ENCODE measurements at places on chromosomes 13 and 19.

- no peak for DNase-seq
Observed at GRCh38 chr19:11090997-11091702, 1.9 kb downstream of the LDLR start.

DNA sequence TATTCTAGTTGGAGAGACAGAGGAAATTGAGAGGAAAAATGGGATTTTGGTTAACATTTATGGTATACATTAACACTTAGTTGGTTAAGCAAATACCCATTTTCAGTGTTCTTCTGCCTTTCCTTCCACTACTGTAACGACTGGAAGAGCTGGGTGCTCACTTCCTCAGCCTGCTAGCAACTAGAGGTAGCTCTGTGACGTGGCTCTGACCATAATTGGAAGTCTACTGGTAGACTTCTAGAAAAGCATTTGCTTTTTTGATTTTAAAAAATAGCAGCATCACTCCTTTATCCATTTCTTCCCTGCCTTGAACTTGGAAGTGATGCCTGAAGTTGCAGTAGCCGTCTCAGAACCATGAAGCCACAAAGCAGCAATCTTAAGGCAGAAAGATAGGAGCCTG lies 15.9 kb downstream of the NHLRC3 start:
- DNase-seq = no peak

- no peak for DNase-seq
Observed at GRCh38 chr13:112892426-112893206, 76.4 kb upstream of the MCF2L start.

- no peak for DNase-seq
Observed at GRCh38 chr19:49256691-49257090, 68.3 kb downstream of the SLC6A16 start.

DNA sequence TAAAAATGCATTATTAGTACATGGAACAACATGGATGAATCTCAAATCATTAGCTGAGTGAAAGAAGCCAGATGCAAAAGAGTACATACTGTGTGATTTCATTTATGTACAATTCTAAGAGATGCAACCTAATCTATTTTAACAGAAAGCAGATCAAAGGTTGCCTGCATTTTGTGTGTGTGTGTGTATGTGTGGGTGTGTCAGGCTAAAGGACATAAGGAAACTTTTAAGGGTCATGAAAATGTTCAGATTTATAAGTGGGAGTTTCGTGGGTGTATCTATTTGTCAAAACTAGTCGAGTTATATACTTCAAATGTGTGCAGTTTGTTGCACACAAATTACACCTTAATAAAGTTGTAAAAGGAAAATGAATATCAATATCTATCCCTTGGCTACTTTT lies 17.9 kb upstream of the NEK3 start:
- DNase-seq = no peak

DNA sequence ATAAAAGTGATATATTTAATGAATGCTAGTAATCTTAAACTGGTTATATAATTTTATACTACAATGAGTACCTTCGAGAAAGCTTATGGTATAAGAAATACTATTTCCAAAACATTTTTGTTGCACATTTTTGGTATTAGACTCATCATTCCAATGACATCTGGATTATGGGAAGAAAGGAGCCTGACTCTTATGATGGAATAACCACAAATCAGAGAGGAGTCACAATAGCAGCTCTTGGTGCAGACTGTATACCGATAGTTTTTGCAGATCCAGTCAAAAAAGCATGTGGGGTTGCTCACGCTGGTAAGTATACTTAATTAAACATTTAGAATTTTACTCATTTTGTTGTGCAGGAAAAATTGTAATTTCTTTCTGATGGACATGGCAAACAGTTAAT lies 3.9 kb downstream of the LACC1 start:
- no peak for DNase-seq

- DNase-seq = no peak
Observed at GRCh38 chr19:11606484-11606883, 9.2 kb downstream of the ZNF627 start.

DNA sequence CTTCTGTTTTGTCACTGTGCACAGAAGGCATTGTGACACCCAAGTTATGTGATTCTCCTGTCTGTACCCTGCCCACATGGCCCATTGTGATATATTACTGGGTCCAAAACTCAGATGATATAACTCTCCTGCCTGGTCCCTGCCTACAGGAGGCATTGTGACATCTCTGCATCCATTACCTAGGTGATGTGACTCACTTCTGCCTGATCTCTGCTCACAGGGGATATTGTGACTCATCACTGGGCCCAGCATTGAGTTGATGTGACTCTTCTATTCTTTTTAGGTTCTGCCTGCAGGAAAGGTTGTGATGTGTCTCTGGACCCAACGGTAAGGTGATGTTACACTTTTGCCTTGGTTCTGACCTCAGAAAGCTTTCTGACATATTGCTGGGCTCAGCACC lies 67.9 kb upstream of the ZNF724 start:
- DNase-seq = no peak

GRCh38 chr13:42875475-42876269 lies 94.3 kb downstream of the FAM216B start:
- DNase-seq = no peak

DNA sequence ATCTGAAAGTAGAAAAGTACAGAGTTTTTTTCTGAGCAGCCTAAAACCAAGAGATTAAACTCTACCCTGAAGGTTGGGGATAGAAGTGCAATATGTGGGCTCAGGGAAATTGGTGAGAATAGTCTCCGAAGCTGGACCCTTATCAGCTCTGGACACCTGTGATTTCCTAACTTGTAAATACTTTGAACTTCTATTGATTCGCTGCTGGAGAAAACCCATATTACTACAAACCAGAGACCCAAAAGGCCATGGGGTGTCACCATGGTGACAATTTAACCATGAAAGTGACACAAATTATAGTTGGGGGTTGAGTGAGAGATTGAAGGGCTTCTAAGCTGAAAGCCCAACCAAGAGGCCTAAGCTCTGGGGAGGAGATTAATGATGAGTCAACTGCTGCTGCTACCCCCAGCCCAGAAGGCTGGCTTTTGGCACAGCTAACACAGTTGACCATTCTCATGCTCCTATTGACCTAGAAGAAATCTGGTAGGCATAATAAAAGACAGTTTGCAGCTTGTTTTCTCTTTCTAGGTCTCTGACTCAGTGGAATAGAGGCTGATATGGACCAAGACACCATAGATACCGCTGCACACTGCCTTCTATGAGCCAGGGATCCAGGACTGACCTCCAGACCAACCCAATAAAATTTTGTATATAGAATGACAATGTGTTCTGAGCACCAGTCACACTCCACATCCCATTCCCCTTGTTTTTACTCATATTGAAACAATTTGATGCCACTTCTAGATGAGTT lies 131.9 kb upstream of the FNDC3A start:
- DNase-seq = no peak

DNA sequence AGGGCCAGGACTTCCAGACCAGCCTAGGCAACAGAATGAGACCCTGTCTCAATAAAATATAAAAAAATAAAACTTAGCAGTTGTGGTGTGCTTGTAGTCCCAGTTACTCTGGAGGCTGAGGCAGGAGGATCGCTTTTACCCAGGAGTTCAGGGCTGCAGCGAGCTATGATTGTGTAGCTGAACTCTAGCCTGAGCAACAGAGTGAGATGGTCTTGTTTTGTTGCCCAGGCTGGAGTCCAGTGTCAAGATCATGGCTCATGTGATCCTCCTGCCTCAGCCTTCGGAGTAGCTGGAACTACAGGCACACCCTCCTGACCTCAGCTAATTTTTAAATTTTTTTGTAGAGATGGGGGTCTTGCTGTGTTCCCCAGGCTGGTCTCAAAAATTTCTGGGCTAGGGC lies 4.3 kb upstream of the JUNB start:
- no peak for DNase-seq

GRCh38 chr13:107365466-107366215 lies 797.7 kb upstream of the ARGLU1 start:
- no peak for DNase-seq

DNA sequence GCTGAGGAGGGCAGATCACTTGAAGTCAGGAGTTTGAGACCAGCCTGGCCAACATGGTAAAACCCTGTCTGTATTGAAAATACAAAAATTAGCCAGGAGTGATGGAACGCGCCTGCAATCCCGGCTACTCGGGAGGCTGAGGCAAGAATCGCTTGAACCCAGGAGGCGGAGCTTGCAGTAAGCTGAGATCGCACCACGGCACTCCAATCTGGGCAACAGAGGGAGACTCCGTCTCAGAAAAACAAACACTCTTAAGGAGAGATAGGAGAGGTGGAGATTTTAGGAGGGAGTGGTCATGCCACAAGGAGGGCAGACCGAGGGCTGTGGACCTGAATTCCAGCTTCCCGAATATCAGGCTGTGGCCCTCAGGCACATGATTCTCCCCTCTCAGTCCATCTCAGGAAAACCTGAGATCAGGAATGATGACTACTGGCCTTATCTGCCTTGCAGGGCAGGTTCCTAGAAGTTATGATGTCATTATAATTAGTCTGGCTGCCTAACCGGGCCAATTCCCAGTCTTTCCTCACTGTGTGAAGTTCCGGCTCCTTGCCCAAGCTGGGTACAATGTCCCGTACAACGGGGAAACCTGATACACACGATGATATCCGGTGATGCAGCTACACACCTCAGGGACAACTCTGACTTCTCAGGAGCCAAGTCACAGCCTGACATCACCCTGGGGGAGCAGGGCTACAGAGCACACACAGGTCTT lies 2.5 kb downstream of the SLC35E1 start:
- DNase-seq = no peak

DNA sequence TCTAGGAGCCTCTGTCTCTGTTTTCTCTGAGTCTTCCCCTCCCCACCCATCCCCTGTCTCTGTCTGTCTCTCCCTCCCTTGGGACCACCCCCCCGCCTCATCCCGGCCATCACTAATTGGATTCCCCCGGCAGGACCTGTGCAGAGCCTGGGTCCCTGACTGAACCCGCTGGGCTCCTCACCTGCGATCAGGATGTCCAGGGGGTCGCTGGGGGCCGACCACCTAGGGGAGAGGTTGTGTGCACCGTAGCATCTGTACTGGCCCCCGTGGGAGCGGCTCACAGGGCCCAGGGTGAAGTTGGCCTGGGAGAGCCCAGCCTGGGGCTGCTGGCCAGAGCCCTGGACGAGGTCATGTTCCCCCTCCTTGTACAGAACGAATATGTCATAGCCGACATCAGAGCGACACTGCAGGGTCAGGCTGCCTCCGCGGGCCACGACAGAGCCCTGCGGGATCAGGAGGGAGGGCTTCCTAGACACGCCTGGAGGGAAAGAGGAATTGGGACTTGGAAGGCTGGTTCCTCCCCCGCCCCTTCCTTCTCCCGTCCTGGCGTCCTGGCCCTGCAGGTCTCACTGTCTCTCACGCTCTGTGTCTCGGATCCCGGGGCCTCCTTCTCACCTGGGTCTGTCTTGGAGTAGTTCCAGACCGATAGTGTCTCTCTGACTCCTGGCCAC lies 1.8 kb downstream of the LILRB5 start:
- peak; percentile 55 for DNase-seq

DNA sequence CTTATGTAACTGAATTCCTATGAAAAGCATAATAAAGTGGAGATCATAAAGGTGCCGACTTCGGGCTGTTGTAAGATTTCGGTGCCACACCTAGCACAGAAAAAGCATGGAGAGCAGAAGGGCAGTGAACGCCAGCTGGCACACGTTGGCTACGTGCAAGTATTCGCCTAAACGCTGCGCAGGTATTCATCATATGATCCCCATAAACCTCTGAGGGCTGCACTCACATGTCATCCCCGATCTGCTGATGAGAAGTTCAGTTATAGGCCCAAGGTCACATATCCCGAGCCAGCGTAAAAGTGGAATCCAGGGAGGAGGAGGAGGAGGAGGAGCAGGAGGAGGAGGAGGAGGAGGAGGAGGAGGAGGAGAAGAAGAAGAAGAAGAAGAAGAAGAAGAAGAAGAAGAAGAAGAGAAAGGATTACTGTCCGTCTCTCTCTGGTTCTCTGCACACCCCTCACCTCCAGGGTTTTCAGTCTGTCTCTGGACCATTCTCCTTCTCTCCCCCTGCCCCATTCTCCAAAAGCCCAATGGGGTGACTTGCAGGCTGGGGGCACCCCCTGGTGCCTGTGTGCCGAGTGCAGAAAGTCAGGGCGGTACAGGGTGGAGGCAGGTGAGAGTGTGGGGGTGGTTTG lies 18.6 kb upstream of the CYP2S1 start:
- no peak for DNase-seq

- no peak for DNase-seq
Observed at GRCh38 chr13:80121038-80121437, 219.9 kb downstream of the SPRY2 start.

DNA sequence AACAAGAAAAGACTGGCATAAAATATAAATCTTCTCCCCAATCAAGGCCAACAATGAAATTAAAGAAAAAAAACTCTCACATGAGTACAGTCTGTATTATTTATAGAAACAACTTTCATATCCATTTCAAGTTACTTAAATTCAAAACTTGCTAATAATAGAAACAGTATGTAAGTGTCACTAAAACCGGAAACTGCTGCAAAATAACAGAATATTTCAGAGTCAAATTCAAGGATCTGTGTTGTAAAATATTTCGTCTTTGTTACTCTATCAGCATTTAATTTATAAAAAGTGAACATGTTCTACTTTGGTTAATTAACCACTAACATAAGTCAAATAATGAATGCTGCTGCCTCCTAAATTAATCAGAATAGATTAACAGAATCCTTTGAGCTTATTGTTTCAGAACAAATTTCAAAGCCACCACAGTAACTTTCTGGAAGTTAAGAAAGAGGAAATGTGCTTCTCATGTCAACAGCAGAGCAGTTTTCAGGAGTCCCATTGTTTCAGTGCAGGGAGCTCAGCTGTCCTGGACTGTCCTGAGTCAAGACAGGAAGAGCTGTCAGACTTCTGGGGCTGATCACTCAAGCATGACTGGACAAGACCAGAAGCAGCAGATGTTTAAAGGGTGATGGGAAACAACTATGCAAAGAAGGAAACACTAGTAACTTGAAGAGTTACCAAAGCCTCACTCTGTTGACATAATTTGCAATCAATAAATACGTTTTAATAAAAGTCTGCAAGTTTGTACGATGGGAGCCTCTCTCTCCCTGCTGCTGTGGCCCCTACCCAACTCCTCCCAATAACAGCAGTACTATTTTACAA lies 76.9 kb downstream of the FOXO1 start:
- no peak for DNase-seq

- DNase-seq = no peak
Observed at GRCh38 chr19:45676851-45677263, 8.8 kb downstream of the GIPR start.

DNA sequence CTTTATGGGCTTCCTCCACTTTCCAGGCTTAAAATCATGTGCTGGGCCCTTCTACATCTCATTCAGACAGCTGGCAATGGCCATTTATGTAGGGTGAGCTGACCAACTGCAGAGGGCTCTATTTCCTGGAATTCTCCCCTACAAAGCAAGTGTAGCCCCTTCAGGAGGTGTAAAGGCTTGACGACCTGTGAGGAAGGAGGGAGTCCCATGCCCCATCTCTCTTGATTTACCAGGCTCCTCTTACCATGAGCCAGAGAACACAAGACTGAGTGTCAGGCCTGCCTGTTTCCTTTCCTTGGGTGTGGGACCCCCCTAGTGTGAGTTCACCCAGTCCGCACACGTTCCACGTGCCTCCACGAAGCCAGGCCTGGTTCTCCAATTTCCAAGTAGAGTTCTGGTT lies 16.6 kb downstream of the ZNF536 start:
- DNase-seq = peak; percentile 43

DNA sequence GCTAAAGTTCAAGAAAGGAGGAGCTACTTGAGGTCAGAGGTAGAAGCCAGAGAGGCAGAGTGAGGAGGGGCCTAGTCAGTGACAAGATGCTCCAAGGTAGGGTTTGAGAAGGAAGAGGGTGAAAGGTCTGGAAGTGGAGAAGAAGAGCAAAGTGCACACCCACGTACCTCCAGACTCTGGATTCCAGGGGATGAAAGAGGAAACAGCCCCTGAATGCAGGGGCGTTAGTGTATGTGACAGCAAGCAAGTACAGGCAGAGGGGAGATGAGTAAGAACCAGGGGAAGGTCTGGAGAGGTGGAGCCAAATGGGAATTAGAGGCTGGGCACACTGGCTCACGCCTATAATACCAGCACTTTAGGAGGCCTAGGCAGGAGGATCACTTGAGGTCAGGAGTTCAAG lies 8.7 kb downstream of the RPS28 start:
- DNase-seq = no peak
